ENCODE measurements at places on chromosomes 3 and 15.

DNA sequence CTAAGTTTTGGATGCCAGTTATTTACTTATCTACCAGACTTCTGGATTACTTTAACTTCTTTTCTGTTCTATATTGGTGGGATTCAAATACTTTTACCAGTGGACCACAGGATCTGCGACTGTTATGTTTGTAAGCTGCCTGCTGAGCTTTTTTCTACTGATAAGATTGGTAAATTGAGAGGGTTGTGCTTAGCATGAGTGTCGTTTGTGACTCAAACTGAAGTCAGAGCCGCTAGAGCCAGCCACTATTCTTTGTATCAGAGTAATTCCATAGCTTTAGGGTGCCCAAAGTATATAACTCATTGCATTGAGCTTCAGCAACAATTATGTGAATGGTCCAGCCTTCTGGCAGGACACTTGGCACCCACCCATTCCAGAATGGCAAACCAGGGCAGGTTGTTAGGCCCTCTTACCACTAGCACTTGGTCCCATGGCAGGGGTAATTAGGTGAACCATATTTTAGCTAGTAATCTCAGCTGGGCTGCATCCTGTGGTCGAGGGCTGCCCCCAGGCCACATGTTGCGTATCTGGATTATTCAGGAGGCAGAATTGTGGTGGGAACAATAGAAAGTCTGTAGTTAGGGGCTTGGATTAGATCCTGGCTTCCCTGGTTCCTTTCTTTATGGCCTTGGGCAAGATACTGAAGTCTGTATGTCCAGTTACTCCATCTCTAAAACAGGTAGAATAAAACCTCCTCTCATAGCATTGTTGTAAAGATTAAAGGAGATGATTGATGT is 6.0 kb downstream of the PLCL2 start:
- DNase-seq, result peak; percentile 46

- no peak for DNase-seq
Measured at GRCh38 chr3:112818289-112818688, 28.4 kb downstream of the CD200R1L start.

- DNase-seq, result no peak
Measured at GRCh38 chr15:67809441-67809840, 15.9 kb upstream of the SKOR1 start.

DNA sequence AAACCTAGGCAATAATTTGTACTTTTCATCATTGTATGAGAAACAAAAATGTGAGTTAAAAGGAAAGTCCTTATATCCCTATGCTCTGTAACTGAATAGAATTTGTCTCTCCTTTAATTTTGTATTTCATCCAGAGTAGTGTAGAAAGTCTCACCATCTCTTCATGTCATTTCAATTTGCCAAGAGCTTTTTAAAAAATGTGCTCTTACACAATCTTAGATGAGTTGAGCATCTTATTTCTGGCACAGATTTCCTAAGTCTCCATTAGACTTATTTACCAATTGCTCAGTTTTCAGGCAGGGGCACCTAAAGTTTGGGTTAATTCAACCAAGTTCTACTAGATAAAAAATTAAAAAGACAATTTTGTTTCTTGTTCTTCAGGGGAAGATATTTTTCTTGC is 201.5 kb upstream of the RBMS3 start:
- no peak for DNase-seq

- no peak for DNase-seq
Measured at GRCh38 chr3:175737646-175738572, 878.8 kb downstream of the NAALADL2 start.

DNA sequence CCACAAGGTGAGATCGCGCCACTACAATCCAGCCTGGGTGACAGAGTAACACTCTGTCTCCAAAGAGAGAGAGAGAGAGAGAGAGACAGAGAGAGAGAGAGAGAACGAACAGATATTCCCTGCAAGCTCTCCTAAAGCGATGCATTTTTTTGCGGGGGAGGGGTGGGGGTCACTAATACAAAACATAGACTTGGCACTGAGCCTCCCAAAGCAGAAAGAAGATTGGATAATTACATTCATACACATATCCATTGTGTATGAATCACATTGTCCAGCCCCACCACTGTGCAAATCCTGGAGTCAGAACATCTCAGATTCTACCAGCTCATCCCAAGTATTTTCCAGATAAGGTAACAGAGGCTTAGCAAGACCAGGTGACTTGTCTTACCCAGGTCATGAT is 459.9 kb downstream of the MAGI1 start:
- no peak for DNase-seq

DNA sequence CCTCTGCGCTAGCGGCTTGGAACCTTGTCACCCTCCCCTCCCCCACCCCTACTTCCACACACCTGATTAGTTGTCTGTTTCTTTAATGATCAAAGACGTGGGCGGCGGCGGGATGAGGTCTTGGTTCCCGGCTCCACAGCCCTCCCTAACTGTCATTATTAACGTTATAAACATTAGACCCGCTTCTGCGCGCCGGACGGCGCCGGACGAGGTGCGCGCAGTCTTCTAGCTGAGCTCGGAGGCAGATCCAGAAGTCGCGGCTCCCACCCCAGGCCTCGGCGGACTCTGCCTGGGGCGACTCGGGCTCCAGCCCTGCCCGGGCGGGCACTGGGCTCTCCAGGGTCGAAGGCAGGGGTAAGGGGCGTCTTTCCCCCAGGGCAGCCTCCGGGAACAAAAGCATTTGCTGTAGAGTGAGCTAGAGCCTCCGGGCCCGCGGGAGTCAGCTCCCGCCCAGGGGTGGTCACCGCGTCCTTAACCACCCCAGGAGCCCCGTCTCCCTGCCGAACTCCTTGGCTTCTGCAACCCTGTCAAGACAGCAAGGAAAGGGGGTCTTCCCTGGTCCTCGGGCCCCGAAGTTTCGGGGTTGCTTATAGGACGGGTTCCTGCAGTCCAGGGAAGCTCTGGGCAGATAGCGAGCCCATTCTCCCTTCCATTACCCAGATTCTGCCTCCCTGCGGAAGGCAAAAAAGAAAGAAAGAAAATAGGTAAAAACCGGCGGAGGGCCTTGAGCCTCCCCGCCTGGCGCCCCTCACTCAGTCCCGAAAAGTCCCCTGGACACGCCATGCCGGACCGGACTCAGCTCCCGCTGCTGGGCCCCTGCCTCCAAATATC is 2.2 kb upstream of the ISLR2 start:
- DNase-seq, result no peak

All from MG63 (cell line).